Stimulated activated CD4-positive, alpha-beta T cell treated with anti-CD3 and anti-CD28 coated beads, Interleukin-12 subunit alpha, Interleukin-12 subunit beta, amount 100 ng/mL, for 4 hours (primary cell): ENCODE measurements at places on chromosomes 5 and 9.

DNA sequence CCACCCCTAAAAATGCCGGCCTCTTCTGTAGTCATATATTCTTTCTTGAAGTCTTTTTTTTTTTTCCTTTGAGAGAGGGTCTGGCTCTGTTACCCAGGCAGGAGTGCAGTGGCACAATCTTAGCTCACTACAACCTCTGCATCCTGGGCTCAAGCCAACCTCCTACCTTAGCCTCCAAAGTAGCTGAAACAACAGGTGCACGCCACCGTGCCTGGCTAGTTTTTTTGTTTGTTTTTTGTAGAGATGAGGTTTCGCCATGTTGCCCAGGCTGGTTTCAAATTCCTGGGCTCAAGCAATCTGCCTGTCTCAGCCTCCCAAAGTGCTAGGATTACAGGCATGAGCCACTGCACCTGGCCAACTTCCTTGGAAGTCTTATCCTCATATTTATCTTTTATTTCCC, 19.1 kb downstream of the SREK1IP1 start:
- no peak for DNase-seq

DNA sequence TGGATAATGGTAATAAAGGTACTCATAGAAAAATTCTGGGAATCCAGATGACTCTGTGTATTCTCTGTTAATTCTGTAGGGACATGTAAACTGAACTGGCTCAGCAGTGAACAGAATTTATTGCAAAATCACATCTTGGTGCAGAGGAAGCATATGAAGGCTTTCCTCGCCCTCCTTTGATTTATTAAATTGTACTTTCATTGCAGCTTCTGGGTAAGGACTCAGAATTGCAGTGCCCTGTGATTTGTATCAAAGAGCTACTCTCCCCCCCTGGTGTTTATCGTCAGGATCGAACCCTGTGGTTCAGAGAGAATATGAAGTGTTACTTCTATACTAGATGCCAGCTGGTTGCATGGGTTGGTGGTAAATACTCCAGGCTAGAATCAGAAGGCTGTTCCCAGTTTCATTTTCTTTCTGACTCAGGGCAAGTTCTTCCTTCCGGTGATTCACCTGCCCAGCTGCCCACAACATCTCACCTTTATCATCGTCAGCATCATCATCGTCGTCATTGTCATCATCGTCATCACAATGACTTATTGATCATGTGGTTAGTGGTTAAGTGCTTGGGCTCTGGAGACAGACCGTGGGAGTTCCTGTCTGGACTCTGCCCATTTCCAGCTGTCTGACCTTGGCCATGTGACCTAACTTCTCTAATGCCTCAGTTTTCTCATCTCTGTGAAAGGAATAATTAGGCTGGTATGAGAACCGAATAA, 238.8 kb downstream of the ARHGAP26 start:
- peak; percentile 47 for DNase-seq

DNA sequence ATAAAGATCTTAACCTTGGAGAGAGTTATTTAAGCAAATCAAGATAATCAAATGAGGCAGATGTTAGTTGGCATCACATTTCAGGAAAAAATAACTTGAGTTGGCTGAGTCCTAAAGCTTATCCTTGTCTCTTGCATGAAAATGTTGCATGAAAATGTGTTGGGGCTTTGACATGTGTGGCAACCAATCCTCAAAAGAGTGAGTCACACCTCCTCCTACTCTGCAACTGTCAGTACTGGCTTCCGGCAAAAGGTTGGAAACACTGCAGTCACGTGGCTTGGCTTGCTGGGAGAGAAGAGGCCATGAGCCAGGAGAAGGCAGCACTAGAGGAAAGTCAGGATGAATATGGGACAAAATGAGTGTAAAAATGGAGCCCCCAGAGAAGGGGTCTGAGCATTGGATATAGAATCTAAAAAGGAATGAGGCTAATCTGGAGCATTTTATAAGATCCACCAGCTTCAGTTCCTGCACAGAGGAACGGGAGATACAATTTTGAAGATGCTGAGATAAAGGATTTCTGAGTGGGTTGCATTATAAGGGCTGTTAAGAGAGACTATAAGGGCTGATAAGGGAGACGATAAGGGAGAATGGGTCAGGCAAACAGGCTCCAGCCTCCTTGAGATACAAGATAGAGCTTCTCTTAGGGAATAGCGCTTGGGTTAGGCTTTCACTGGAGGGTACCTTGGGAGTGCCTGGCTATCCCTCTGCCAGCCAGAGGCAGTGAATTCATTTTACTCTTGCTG, 43.1 kb downstream of the SPATA31D1 start:
- DNase-seq, result no peak

GRCh38 chr9:135501261-135502167, 1.0 kb downstream of the MRPS2 start:
- DNase-seq, result no peak

DNA sequence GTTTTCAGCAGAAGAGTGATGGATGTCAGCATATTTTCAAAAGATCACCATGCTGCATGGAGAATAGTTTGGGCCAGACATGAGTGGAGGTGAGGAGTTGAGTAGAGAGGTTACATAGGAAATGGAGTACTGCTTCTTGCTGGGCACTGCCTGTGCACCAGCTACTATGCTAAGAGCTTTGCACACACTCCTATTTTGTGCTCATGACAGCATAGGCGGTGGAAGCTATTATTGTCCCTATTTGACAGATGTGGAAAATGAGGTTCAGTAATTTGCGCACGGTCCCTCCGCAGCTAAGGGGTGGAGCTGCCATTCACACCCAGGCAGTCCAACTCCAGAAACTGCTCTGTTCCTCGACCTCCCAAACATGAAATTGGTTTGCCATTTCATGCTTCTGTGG, 67.8 kb downstream of the ENTREP1 start:
- no peak for DNase-seq

DNA sequence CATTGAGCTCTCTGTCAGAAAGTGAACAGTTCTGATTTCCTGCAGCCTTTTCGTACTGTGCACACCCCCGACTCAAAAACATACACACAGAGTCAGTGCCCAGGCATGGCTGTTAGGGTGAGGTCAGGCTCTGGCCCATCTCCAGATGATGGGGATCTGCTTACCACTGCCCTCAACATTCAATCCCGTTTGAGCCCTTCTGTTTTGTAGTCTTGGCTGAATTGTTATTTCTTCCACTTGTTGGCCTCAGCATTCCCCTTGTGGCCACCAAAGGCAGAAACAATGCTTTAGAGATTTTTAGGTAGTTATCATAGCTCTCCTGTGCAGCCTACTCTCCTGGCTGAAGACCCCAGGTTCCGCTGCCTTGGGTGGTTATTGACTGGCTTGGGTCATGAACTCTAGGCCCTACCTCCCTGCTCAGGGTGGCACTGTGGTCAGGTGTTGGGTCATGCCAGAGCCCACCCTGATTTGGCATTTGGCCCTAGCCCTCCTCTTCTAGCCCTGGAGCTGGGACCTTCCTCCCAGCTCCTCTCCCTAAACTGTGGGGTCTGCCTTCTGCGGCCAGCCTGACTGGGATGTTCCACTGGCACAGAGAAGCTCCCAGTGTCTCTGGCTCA, 7.8 kb upstream of the MYOZ3 start:
- no peak for DNase-seq

DNA sequence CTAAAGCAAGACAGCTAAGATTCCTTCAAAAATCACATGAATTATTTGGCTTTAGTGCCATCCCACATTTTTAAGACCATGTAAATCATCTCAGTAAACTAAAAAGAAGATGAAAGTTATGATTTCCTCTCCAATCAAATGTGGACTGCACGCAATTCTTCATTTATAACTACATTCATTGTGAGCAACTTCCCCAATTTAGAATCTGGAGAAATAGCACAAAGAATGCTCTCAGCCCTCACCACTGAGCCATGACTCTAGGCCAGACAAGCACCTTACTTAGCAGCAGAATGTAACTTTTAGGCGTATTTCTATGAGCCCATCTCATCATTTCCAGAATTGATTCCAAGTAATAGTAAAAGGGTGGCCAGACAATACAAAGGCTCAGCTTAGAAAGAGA, 616.6 kb downstream of the TLE1 start:
- no peak for DNase-seq

DNA sequence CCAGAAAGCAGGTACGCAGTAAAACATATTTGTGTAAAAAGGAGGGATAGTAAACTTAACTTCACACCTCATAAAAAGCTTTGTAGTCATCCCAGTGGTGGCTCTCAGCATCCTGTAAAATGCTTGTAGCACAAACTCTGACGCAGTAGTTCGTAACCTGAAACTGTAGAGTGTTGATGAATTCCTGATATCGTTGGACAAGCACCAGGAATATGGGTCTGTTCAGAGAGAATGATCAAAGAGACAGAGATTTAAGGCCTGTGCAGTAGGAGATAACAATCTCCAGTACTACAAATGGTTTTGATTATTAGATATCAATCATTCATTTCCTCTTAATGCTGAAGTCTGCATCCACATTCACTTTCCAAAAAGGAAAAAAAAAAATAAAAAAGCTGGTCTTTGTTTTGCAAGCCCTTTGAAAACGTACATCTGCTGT, 148.5 kb downstream of the KIAA0825 start:
- DNase-seq, result no peak

DNA sequence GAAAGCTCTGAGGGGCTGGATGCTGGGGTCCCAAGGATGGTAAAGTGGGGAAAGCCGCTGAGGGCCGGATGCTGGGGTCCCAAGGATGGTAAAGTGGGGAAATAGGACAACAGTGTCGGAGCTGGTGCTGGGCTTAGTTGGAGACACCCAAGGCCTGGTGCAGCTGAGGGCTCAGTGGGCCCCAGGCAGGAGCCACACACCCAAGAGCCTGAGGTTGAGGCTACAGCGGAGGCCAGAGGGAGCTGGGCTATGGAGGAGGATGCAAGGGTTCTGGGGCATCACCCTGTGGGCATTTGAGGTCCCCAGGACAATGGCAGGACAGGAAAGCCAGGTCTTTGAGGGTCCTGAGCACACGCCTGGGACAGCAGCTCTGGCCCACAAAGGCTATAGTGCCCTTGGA, 19.1 kb upstream of the SLC9A3 start:
- DNase-seq, result no peak

DNA sequence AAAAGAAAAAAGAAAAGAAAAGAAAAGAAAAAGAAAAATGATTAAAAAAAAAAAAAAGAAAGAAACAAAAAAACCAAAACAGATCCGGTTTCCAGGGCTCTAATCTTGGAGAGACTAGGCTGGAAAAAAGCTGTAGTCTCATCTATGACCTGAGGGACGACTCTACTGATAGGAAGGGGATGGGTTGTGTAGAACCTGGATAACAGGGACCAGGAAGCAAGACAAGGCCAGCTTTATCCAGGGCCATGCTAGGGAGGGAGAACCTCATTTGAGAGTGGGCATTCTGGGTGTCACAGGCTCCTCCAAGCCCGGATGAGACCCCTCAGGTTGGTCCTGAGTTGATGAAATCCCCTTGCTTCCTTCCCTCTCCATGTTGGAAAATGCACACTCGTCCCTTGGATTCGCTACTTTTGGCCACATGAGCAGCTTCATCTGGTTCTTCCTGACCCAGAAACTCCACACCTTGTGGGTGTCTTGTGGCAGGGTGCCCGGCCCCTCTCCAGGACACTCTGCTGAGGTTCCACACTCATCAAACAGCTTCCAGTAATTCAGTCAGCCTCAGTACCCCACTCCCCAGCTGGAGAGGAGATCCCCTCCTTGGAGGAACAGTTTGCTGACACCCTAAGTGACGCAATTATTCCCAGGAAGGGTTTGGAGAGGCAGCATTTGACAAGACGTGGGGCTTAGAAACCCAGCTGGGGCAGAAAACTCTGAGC, 71.1 kb upstream of the LHFPL2 start:
- DNase-seq, result no peak

GRCh38 chr5:32434221-32434620, 10.3 kb downstream of the ZFR start:
- DNase-seq, result no peak

DNA sequence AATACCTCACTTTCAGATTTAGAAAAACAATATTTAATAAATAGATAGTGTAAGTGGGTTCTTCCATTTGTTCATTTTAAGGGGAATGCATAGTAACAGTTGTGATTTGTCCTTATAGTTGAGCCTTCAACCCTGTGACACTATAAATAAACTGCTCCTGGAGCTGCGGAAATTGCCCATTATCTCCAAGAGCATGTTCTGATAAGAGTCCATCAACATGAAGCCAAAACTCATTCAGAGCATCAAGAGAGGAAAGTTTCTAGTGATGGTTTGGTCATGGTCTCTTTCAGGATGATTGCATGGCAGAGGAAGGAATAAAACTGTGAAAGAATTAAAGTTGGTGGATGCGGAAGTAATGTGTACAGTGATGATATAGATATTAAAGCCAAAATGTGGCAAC, 772.1 kb upstream of the DMAC1 start:
- DNase-seq, result no peak

DNA sequence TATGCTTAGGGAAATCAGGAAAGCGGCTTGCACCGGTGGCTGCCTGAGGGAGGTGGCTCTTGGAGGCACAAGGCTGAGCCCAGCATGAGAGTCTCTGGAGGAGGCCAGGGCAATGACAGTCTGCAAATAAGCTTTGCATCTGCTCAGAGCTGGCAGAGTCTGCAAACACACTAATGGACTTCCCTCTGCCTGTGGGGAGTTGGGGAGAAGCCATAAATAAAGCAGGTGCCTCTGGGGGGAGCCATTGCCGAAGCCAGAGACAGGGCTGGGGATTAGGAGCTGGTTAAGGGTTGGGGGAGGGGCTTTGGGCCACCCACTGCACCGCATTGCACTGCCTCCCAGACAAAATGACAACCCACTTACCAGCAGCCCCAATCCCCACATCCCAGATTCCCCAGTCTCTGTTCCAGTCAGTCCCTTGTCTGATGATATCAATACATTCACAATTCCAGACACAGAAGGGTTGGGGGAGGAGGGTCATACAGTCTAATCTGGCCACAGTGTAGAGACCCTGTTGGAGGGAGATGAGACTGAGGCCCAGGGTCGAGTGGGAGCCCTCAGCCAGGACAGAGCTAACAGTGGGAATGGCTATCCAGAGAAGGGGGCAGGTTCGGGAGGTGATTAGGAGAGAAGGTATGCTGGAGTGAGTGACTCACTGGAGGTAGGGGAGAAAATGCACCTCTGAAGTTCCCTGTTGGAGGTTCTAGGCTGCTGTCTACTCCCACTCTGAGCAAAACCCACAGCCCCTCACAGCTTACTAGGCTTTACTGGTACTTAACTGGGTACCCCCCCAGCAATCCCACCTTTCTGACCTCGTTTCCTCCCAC, 53.7 kb downstream of the PAX5 start:
- DNase-seq, result no peak

DNA sequence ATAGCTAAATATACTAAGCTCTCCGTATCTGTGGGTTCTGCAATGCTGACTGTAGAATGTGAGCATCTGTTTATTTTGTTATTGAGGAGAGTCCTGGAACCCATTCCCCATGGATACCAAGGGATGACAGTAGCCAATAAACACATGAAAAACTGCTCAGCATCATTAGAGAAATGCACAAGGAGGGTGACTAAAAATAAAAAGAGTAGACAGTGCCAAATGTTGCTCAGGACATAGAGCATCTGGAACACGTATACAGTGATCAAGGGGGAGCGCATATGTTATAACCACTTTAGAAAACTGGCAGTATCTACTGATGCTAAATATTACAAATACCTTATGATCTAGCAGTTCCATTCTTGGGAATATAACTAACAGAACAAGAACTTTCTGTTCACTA, 31.0 kb downstream of the MARCHF6 start:
- no peak for DNase-seq

GRCh38 chr9:19510907-19511306, 102.1 kb downstream of the ACER2 start:
- no peak for DNase-seq

- no peak for DNase-seq
These were observed 40.0 kb downstream of the CMYA5 start for GRCh38 chr5:79729679-79730078.
